GM06990 (cell line): ENCODE measurements at places on chromosomes 7 and 10.

DNA sequence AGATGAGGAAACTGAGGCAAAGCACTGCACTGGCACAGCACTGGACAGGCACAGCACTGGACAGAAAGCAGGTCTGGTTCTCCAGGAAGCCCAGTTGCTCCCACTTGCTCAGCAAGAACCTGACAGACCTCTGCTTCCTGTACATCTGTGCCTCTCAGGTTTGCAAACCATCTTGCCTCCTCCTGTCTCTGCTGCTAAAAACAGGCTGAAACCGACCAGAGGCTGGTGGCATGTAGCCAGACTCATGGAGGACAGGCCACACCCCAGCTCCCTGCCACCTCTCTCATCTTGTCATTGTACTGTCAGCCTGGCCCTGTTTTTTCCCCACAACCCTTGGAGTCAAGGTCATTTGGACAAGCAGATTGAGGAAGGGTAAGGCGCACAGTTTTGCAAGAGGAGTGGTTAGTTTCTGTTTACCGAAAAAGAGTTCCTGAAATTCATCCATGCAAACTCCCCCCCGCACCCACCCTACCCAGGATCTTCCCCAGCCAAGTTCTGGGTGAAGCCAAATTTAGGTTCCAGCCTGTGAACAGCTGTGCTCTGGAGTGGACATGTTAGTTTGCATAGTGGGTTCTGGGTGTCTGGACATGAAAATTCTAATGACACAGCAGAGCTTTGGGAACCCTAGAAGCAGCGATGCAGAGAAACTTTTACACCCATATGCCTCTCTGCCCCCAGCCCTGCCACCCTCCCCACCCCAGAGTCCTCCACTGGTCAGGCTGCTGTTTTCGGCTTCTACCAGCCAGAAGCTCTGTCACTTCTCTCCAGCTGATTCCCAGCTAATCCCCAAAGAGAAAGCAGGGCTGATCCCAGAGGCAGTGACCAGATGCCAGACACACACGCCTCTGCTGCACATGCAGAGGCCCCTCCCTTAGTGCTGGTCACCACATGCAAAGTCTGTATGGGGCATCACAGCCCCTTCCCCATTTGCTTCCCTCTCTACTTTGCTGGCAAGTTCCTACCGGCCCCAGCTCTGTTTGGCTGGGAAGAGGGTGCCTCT lies 8.5 kb upstream of the C10orf105 start:
- peak; percentile 81 for DNase-seq

DNA sequence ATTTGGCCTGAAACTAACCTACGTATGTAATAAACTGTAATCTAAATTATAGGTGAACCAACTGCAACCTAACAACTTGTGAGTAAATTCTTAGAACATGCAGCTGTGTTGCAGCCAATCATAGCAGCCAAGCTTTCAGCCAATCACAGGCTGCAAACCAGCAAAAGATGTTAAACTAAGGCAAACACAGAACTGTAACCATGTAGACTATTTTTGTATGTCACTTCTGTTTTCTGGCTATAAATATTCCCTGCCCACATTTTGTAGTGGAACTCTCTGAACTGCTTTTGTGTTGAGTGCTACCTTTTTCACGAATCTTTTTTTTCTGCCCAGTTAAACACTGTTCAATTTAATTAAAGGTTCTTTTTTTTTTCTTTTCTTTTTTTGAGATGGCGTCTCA lies 28.2 kb upstream of the ZPBP start:
- DNase-seq, result no peak

DNA sequence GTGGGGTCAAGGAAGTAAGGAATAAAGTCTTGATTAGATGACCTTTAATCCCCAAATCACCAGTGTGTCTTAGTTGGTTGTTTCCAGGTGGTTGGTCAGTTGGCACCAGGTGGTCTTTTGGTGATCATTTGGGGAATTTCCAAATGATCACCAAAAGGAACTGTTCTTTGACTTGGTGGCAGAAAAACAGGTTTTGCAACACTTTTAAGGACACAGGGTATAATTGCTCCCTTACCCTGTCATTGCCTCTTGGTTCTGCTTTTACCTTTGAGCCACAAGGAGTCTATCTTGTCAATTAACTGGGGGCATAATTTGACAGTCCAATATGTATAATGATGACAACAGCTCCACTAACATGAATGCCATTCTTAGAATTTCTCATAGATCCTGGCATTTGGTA lies 104.2 kb downstream of the ADK start:
- DNase-seq, result no peak

GRCh38 chr7:69109246-69109645 lies 489.0 kb upstream of the AUTS2 start:
- DNase-seq, result no peak

DNA sequence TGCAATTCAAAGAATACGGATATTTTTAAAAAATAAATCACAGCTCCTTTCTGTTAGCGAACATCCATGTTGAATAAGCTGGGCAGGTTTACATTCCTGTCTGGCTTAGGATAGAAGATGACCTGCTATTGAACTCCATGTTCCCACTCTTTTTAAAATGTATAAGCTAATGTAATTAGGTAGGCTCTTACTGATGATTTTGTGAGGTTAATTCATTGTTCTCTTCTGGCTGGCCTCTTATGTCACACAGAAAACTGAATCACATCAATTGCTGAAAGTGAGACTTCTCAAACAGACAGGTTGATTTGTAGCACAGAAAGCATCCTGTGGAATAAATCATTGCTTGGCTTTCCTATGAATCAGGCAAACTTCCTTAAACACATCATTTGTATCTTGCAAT lies 24.2 kb downstream of the HGF start:
- no peak for DNase-seq

DNA sequence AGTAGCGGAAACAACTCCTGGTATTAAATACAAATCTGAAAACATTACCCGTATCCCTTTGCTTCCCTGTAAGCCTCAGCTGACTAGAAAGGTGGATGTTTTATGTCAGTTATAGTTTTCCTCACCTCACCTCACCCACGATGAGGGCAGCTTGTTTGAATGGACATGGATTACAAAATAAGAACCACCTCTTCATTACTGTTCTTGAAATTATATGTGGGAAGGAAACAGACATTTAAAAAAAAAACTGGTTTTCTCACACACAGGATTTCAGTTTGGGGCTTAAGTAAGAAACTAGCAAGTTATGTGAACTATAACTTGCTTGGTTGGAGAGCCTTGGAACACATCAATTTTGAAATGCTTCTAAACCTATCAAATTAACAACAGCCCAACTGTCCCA lies 232.9 kb upstream of the CCDC6 start:
- DNase-seq, result no peak

DNA sequence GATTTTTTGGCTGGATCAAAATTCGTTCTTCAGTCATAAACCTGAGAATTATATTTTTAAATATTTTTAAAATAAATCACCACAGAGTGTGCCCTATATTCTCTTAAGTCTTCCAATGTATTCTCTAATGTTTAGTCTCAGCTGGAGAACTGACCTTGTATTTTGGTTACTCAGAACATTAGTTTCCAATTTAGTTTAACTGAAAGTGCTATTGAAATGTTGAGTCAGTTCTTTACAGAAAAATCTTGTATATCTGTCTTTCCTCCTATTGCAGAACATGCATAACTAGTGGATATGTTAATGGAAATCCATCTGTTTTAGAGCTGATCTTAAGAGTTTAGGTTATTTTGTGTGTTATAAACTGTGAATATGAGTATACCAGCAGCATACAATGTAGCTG lies 422.7 kb upstream of the IGFBP3 start:
- no peak for DNase-seq

- DNase-seq, result no peak
Measured at GRCh38 chr10:125611216-125611615, 71.7 kb downstream of the TEX36 start.

DNA sequence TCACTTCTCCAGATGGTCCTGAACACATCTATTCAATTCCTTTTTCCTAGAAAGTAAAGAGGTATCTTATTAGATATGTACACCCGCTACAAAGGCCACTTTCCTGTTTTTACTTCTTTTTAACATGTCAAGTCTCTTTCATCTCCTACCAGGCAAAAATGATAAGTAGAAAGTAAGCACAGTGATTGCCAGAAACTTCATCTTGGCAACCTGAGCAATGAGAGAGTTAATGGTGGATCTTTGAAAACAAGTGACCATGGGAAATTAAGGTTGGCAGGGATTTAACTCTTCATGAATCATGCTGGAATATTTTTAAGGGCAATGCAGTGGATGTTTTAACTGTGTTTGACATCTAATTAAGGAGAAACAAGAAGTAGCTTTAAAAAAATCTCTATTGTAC lies 2.7 kb downstream of the SEMA3A start:
- DNase-seq, result no peak

- no peak for DNase-seq
Measured at GRCh38 chr10:37947526-37947925, 28.9 kb downstream of the ZNF25 start.

GRCh38 chr10:120421250-120421649 lies 35.8 kb upstream of the PLPP4 start:
- no peak for DNase-seq

DNA sequence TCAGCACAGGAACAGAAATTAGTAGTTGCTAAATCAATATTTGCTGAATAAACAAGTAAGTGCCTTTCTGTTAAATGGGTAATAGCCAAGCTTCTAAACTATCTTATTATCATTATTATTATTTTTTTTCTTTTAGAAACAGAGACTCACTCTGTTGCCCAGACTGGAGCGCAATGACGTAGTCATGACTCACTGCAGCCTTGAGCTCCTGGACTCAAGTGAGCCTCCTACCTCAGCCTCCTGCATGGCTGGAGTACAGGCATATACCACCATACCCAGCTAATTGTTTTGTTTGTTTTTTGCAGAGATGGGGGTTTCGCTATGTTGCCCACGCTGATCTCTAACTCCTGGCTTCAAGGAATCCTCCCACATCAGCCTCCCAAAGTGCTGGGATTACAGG lies 12.3 kb upstream of the ELN start:
- no peak for DNase-seq

- DNase-seq, result no peak
Measured at GRCh38 chr7:106100863-106101629, 11.1 kb downstream of the SYPL1 start.

- DNase-seq, result no peak
Measured at GRCh38 chr7:141534757-141535737, 16.2 kb upstream of the AGK start.

- no peak for DNase-seq
Measured at GRCh38 chr10:1049425-1049958, 573 bp upstream of the IDI1 start.

GRCh38 chr7:36002900-36003299 lies 150.2 kb upstream of the EEPD1 start:
- no peak for DNase-seq

DNA sequence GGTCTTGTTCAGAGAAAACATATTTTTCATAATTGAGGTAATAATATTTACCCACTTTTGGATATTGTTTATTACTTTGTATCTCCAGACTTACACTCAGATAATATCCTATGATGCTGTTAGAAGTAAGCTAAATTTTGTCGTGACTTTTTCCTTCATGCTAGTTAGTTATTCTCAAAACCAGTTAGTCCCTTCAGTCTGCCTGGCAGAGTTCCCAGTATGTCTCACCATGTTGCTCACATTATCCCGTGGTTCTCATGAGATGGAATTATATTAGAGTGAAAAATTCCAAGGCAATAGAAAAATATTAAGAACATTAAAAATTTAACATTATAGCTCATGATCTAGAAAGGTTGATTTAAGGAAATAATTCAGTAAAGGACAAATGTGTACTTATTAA lies 81.5 kb upstream of the SMIM30 start:
- no peak for DNase-seq

GRCh38 chr10:123891144-123892071 lies at the start of gene CPXM2:
CPXM2 (minus strand) TSS chr10:123891807; CDS start chr10:123891659, 148 bp downstream.
- DNase-seq, result no peak

- DNase-seq, result no peak
Measured at GRCh38 chr7:33258491-33258951, 129.2 kb downstream of the BBS9 start.

DNA sequence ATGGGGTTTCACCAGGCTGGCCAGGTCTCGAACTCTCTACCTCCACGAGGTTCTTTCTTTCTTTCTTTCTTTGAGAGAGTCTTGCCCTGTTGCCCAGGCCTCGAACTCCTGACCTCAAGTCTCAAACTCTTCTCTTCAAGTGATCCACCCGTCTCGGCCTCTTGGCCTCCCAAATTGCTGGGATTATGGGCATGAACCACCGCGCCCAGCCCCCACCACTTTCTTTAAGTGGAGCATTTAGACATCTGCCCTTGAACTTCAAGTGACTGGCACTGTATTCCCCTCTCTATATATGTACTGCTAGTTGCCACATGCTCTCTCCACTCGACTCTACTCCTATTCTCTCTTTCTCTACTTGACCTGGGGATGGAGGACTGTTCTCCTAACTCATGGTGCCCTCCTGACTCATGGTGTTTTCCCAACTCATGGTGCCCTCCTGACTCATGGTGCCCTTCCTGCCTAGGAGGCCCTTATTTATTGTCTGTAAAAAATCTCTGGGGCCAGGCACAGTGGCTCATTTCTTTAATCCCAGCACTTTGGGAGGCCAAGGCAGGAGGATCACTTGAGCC lies 19.3 kb upstream of the ACHE start:
- no peak for DNase-seq

DNA sequence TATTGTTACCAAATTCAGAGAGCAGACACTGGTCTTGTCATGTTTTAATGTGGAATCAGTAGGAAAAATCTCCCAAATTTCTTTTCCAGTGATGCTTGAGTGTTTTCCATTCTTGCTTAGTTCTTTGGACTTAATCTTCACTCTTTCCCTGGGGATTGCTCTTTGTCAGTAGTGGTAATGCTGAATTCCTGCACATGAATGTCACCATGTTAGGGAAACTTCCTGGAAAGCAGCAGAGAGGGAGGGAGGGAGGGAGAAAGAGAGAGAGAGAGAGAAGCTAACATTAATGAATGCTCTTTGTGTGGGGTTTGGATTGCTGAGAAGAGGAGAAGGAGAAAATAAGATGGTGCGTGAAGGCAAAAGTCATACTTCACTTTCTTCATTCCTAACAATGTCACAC lies 295.3 kb upstream of the COBL start:
- no peak for DNase-seq

- DNase-seq, result no peak
Measured at GRCh38 chr7:54904986-54905385, 113.8 kb upstream of the EGFR start.

- no peak for DNase-seq
Measured at GRCh38 chr7:4996696-4997222, 37.8 kb upstream of the MMD2 start.

GRCh38 chr10:32548208-32548607 lies 102.3 kb downstream of the CCDC7 start:
- DNase-seq, result no peak

DNA sequence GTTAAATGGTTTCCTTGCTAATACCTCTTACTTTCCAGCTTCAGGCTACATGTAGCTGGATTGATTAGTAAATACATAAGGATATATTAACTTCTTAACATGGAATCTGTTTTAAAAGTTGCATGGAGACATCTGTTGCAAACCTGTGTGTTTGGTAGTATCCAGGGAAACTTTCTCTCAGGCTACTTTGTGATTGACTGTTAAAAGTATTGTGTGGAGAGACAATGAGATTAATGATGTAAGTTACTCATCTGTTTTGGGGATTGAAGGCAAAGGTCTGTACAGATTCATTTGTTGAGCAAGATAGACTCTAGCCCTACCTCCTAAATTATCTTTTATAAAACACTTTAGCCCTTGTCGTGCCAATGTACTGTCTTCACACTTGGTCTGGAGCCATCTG lies 6.6 kb downstream of the CREB5 start:
- DNase-seq, result no peak

GRCh38 chr10:84901885-84902284 lies 573.5 kb downstream of the CCSER2 start:
- no peak for DNase-seq
